ENCODE measurements at places on chromosomes 4 and X.

DNA sequence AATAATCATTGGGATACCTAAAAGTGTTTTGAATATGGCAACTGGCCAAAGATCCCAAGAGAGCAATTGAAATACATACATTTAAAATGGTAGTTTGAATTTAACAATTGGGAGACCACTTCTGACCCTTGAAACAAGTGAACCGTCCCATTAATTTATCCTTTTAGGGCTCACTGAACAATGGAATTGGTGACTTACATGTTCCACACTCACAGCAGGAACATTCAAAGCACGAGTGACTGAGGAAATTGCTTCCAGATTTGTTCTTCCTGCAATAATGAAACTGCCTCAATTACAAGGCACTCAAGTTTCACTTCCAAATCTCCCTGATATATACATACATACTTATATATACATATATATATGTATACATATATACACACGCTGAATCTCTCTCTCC is 20.6 kb downstream of the SLC39A8 start:
- no peak for DNase-seq

- no peak for DNase-seq
Observed at GRCh38 chr4:145498430-145498829, 16.8 kb downstream of the SMAD1 start.

DNA sequence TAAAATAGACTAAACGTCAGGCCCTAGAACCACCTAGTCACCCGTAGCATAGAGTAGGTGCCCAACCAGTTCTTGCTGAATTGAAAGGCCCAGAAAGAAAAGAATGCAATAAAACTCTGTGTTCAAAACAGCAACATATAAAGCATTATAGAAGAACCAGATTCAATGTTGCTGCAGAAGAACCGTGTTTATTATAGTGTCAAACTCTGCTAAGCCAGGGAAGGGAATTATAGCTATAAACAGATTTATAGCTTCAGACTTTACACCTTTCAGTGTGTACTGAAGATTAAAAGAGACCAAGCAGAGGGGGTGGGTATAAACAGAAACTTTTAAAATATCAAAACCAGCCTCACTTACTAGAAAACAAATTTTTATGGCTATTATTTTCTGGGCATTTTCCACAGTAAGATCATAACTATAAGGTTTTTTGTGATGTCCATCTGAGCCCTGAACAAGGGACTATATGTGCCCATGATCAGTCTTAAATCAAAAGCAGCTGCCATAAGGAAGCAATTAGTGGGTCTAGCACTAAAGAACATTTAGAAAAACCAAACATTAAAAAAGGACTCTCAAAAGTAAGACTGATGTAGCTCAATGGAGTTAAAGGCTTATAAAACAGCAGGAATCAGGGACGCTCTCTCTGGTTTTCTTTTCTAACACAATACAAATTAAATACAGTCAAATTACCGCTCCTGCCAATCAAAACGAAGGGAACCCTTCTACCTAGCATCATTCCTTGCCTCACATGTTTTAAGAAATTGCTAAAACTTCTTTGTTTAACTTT is 219.7 kb upstream of the ETNPPL start:
- no peak for DNase-seq

DNA sequence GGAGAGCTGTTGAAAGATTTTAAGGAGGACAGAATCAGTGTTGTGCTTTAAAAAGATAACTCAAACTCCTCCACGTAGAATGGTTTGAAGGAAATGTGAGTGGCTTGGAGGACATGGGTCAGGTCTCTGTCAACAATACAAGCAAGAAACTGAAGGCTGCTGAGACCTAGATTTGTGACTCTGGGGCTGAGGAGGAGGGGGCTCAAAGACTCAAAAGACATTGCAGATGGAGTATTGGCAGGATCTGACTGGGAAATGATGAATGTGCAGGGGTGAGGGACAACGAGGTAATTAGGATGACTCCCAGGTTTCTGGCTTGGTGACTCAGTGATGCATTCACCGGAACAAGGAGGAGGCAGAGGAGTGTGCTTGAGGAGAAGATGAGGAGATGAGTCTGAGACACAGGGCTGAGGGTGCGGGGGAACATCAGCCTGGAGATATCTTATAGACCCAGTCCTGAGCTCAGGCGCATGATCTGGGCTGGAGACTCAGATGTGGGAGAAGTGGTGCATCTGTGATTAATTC is 3.3 kb upstream of the RPS4X start:
- DNase-seq: no peak

DNA sequence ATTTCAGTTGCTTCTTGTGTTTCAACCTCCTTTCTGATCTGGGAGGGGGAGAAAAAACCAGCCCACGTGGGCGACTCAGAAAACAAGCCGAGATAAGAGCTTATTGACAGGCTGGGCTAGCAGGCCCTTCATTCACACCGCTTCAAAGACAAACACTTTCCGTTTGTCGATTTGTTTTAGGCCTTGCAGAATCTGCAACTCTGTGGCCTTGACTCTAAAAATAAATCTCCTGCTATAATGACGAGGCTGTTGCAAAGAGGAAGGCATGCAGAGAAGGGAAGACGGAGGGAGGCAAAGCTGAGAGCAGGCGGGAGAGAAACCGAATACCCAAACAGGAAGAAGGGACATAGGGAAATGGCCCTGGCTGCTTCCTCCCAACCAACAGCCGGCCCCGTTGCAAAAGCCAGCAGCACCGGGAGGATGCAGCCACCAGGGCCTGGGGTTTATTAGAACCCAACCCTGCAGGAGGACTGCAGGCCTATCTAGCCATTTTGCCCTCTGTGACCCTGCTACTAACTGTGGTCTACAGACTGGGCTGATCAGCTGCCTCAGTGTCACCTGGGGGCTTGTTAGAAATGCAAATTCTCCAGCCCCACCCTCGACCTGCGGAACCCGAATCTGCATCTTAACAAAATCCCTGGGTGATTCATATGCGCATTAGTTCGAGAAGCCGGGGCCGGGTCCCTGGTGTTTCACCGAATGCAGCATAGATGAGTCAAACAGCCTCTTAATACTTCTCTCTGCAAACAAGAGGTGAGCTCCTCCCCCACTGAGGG is 325.5 kb downstream of the BCOR start:
- DNase-seq: no peak

DNA sequence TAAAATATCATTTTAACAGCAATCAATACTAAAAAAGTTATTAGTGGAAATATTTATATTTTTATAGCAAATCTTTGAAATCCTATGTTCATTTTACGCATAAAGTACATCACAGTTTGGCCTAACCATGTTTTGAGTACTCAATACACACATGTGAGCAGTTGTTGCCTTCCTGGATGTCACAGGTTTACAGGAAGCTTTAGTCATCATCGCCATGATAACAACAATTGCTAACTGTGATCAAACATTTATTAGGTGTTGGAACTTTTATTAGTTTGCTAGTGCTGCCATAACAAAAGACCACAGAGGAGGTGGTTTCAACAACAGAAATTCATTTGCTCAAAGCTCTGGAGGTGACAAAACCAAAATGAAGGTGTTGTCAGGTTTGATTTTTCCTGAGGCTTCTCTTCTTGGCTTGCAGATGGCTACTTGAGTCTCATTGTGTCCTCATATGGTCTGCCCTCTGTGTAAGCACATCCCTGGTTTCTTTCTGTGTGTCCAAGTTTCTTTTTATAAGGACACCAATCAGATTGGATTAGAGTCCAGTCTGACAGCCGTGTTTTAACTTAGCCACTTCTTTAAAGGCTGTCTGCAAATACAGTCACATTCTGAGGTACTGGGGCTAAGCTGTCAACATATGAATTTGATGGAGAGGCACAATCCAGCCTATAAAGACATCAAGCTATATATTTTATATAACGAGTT is 43.1 kb upstream of the BOD1L1 start:
- no peak for DNase-seq

GRCh38 chr4:137526681-137527080 is 5.6 kb downstream of the PCDH18 start:
- DNase-seq: no peak
